ENCODE measurements at places on chromosomes 2 and 18.

DNA sequence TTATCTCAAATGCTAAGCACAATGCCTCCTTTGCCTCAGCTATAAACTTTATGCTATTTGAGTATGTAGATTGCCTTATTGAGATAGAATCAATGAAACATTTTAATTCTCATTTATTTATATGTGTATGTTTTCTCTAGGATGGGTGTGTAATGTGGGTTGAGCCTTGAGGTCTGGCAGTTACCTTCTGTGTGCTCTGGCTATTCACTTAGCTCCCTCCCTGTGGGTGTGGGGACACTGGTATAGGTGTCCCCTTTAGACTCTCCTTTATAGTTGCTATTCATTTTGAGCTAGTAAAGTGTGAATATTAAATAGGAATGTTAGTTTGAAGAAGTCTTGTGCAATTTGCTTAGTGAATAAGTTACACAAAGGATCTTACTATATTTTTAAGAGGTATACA, 1.8 kb downstream of the SLC9A4 start:
- DNase-seq = no peak

DNA sequence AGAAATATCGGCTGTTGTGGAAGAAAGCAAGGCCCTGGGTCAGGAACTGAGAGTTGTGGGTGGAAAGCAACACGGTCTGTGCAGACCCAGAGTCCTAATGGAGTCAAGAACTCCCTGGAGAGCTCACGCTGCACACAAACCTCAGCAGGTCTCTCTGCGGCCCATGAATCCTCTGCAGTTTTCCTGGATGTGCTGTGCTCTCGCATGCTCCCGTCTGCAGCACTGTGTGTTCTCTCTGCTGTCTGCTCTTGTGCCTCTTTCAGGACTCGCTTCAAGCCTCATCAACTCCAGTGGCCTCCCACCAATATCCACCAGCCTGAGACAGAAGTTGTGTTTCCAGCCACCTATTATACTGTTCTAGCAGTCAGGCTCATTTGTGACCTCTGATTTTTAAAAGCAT, 24.3 kb downstream of the RNU4ATAC start:
- DNase-seq = no peak

- DNase-seq = no peak
Observed at GRCh38 chr2:170425281-170425751, 247.4 kb downstream of the MYO3B start.

DNA sequence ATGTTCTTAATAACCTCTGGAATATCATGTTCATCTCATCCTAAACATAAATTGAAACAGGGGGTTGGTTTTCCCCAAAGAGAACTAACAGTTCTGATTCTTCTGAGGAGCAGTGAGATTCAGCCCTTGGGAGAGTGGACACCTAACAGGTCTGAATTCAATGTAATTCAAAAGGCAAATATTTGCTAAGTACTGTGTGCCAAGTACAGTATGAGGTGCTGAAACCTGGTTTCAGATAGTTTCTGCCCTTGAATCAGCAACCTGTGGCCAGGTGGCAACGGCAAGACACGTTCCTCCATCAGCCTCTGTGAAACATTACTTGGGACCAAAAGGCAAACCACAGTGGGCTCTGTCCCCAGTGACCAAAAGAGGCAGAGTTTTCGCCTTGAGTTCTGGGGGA, 1.3 kb downstream of the LRRC30 start:
- no peak for DNase-seq

GRCh38 chr2:234025891-234026401, 24.6 kb upstream of the SPP2 start:
- DNase-seq = no peak

DNA sequence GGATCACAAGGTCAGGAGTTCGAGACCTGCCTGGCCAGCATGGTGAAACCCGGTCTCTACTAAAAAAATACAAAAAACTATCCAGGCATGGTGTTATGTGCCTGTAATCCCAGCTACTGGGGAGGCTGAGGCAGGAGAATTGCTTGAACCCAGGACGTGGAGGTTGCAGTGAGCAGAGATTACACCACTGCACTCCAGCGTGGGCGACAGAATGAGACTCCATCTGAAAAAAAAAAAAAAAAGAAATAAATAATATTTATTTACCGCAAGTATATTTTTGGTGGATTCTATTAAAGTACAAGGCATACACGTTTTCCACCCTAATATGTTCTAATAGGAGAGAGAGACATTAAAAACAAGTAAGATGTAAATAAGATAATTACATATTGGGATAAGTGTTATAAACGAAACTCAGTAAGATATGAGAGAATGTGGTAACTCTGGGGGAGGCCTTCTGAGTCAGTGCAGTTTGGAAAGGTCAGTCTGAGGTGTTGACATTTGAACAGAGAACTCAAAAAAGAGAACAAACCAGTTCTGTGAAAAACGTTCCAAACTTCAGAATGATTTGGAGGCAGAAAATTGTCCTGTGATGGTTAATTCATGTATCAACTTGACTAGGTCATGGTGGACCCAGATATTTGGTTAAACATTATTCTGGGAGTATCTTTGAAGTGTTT, 8.8 kb upstream of the POLI start:
- no peak for DNase-seq

Data from SK-N-MC (cell line).